PC-9 (cell line): ENCODE measurements at places on chromosomes 12 and 14. TPM values are rescaled to one million over a fixed set of nuclear protein-coding genes. Genes with fewer than 3 reads are reported as not detected.
A peak's percentile ranks its signal among the peaks of the same experiment; 100 is the strongest.

DNA sequence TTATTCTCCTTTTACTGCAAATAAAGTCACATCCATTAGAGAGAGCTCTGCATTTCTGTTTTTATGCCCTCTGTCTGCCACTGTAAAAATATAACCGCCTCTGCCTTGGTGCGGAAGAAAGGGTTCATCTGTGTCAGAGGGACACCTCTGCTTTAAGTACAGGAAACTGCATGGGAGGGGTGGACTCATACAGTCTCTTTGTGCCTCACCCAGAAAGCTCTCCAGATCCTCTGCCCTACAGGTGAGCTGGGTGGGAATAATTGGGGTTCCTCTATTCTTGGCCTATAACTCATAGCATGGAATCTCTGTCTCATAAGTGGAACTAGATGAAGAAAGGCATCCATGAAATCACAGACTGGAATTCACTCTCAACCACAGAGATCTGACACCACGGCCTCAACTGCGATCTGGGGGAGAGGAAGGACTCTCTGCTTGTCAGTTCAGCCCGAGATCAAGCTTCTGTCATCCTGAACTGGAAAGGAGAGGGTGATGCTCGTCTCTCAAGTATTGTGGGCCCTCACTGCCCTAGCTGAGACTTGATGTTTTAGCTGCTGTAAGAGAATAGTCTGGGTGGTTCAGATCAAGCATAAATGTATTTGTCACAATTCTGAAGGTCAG, 702.3 kb downstream of the TMEM121 start:
- H3K27ac ChIP-seq, result no peak overlapping the region
- H3K4me1 ChIP-seq, result no peaks in the 10 kb centered on the region
- H3K27me3 ChIP-seq, result peaks cover 12% of the 10 kb centered on the region; the same call in 1 of the 2 replicates
- no peak overlapping the region for H3K4me3 ChIP-seq

DNA sequence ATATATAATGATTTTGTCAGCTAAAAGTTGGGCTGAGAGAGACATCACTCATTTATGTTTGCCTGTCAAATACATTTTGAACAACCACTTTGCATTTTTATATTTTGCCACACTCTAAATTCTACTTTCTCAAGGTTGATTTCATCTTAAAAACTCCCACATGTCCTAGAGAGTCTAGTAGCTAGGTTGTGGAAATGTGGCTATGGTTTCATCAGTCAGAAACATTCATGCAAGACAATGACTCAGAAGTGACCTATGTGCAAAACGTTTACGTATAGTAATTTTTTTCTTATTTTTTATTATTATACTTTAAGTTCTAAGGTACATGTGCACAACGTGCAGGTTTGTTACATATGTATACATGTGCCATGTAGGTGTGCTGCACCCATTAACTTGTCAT, 27.4 kb upstream of the PRKD1 start:
- H3K4me1 ChIP-seq, result no peaks in the 10 kb centered on the region
- no peaks in the 10 kb centered on the region for H3K27me3 ChIP-seq
- no peak for DNase-seq
- no peak overlapping the region for H3K4me3 ChIP-seq
- H3K36me3 ChIP-seq, result no peaks in the 10 kb centered on the region
- no peak overlapping the region for H3K27ac ChIP-seq

GRCh38 chr12:72839696-72840095, 567.5 kb downstream of the TRHDE start:
- H3K4me3 ChIP-seq, result no peak overlapping the region
- H3K27me3 ChIP-seq, result no peaks in the 10 kb centered on the region
- no peak overlapping the region for H3K27ac ChIP-seq
- no peaks in the 10 kb centered on the region for H3K4me1 ChIP-seq
- no peak for DNase-seq

DNA sequence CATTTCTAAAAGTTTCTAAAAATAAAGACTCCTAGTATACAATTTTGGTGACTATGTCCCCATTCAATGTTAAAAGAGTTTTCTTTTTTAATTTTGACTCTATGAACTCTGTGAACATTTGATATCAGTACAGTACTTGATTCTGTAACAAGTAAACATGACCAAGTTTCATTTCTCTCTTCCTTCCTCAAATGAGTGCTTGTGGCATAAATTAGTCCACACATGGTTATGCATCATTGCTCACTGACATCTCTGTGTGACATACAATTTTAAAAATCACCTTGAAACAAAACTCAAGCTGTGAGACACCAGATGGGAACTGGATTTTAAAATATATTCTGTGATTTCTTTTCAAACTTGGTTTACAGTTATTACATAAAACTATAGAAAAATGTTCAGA, 253.9 kb upstream of the MDGA2 start:
- no peaks in the 10 kb centered on the region for H3K27me3 ChIP-seq
- H3K27ac ChIP-seq, result no peak overlapping the region
- no peaks in the 10 kb centered on the region for H3K36me3 ChIP-seq
- no peaks in the 10 kb centered on the region for H3K4me1 ChIP-seq

LRTM2 gene
- not detected in 2 replicates for total RNA-seq

AICDA gene
- not detected in 2 replicates for total RNA-seq

- peaks cover 10% of the 10 kb centered on the region; the same call in 1 of the 2 replicates for H3K4me1 ChIP-seq
- DNase-seq, result no peak
- no peak overlapping the region for H3K4me3 ChIP-seq
- H3K36me3 ChIP-seq, result no peaks in the 10 kb centered on the region
These were observed 13.1 kb downstream of the CBX5 start for GRCh38 chr12:54266852-54267251.

DNA sequence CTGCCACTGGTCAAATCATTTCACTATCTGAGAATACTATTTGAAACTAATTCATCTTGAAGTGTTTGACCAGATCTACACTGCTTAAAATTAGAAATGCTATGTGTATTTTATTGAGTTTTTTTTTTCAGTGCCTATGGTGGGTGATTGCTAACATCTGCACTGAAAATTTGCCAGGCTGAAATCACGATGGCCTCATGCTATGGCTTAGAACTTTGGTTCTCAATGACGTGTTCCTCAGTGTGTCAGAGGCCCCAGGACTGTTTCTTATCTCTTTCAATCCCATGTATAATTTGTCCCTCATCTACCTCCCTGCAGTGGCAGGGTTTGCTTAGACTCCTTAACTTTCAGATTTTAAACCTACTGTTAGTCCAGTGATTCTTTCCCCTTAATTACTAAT, 36.2 kb upstream of the NKX2-8 start:
- H3K27ac ChIP-seq, result no peak overlapping the region
- no peaks in the 10 kb centered on the region for H3K4me1 ChIP-seq
- H3K36me3 ChIP-seq, result no peaks in the 10 kb centered on the region
- H3K27me3 ChIP-seq, result no peaks in the 10 kb centered on the region

GRCh38 chr14:86770186-86770585, 1222.8 kb downstream of the GALC start:
- no peak overlapping the region for H3K4me3 ChIP-seq
- no peaks in the 10 kb centered on the region for H3K36me3 ChIP-seq
- no peaks in the 10 kb centered on the region for H3K4me1 ChIP-seq
- no peaks in the 10 kb centered on the region for H3K27me3 ChIP-seq

TOX4 gene
- 32.9 and 50.6 TPM in 2 replicates for total RNA-seq

- no peaks in the 10 kb centered on the region for H3K27me3 ChIP-seq
- no peak overlapping the region for H3K4me3 ChIP-seq
- DNase-seq, result no peak
- H3K36me3 ChIP-seq, result no peaks in the 10 kb centered on the region
- H3K4me1 ChIP-seq, result no peaks in the 10 kb centered on the region
- no peak overlapping the region for H3K27ac ChIP-seq
These were observed 257.7 kb downstream of the NAV3 start for GRCh38 chr12:78088391-78088832.

GRCh38 chr14:77088645-77089044, 9.4 kb upstream of the CIPC start:
- no peaks in the 10 kb centered on the region for H3K36me3 ChIP-seq
- H3K4me3 ChIP-seq, result peak overlapping the region; percentile 8; the same call in 1 of the 2 replicates
- H3K4me1 ChIP-seq, result peaks cover 38% of the 10 kb centered on the region
- H3K27ac ChIP-seq, result peak overlapping the region; percentile 65

ALDH6A1 gene
- total RNA-seq, result 53.1 and 54.5 TPM in 2 replicates

GRCh38 chr12:5110345-5110744, 66.7 kb downstream of the KCNA5 start:
- no peaks in the 10 kb centered on the region for H3K4me1 ChIP-seq
- no peaks in the 10 kb centered on the region for H3K27me3 ChIP-seq
- DNase-seq, result no peak

DNA sequence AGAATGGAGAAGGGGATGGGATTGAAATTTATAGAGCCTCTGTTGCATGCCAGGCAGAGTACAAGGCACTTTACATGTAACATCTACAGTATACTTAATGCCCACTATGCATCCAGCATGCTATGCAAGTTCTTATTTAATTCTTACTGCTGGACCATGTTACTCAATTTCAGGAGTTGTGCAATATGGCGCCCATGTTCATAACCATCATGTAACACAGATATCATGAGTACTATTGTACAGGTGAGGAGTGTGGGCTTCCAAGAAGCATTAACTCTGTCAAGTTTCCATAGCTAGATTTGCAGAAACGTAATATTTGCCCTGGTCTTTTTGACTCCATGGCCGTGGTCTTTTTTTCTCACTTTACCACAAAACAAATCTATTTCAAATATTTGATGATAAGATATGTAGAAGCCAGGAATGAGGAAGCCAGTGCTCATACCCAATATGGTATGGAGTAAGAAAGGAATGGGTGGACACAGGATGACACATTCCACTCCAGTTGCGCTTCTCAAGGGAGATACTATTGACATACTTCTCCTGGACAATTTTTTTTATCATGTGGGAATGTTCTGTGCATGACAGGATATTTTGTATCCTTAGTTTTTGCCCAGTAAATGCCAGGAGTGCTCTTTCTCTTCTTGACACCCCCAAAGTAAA, 191.8 kb downstream of the C12orf75 start:
- no peak overlapping the region for H3K4me3 ChIP-seq
- no peak overlapping the region for H3K27ac ChIP-seq
- DNase-seq, result peak; percentile 75
- no peaks in the 10 kb centered on the region for H3K36me3 ChIP-seq
- no peaks in the 10 kb centered on the region for H3K4me1 ChIP-seq
- no peaks in the 10 kb centered on the region for H3K27me3 ChIP-seq

DNA sequence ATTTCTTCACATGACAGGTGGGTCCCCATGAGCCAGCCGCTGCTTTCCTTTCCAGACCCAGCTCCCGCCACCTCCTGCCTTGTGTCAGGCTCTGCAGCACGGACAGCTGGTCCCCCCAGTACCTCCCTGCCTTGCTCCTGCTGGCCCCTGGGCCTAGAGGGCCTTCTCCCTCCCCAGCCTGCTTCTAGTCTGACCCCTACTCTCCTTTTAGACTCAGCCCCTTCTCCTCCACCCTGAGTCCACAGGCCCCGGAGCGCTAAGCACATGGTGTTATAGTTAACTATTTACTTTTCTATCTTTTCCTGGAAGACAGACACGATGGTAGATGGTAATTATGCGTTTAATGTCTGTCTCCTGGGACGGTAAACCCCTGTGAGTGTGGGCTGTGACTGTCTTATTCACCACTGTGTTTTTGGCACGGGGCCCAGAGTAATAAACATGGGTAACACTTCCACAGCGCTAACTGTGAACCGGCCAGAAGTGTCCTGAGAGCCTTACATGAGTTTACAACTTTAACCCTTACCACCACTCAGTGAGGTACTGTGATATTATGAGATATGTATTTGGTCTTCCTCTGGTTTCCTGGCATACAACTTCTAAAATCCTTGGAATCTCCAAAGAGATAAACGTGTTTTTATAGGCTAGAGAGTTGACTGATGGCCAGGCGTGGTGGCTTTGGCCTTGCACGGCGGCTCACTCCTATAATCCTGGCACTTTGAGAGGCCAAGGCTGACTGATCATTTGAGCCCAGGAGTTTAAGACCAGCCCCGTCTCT, 41.2 kb downstream of the DGLUCY start:
- H3K36me3 ChIP-seq, result no peaks in the 10 kb centered on the region
- H3K4me1 ChIP-seq, result no peaks in the 10 kb centered on the region
- no peaks in the 10 kb centered on the region for H3K27me3 ChIP-seq
- no peak for DNase-seq
- H3K4me3 ChIP-seq, result no peak overlapping the region

DNA sequence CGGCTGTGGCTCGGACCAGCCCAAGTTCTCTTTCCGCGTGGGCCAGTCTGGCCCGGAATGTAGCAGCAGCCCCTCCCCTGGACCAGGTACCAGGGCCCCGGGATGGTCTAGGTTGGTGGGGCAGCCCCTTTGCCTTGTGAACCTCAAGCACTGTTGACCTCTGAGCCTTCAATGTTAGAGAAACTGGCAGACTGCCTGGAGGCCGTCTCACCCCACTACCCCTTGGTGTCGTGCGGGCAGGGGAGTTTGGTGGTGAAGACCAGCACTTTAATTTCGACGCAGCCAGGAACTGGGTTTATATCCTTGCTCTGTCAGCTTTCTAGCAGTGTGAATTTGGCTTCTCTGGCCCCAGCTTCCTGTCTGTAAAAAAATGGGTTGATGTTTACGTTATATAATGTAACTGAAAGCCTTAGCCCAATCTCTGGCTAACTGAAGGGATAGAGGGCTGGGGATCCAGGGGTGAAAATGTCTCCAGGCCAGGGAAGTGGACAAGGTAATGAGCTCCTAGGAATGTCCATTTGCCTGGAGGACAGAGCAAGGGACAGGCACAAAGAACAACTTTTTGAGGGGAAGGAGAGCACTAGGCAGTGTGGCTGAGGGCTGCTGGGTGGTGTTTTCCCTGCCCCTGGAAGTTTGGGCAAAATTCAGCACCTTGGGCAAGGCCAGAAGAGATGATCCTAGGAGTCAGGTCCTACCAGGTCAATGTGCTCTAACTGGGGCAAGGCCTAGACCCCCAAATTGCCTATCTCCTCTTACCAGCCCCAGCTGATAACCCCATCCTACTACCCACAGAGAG, 11.4 kb downstream of the MCRS1 start:
- H3K4me1 ChIP-seq, result no peaks in the 10 kb centered on the region
- H3K27ac ChIP-seq, result no peak overlapping the region
- DNase-seq, result no peak

- H3K36me3 ChIP-seq, result no peaks in the 10 kb centered on the region
- H3K4me1 ChIP-seq, result peaks cover 35% of the 10 kb centered on the region
- no peaks in the 10 kb centered on the region for H3K27me3 ChIP-seq
These were observed 72.8 kb upstream of the IFNG-AS1 start for GRCh38 chr12:67916266-67916970.

ZNF219 gene
- total RNA-seq, result 23.0 and 25.3 TPM in 2 replicates

GLI1 gene
- total RNA-seq, result not detected in 2 replicates

DNA sequence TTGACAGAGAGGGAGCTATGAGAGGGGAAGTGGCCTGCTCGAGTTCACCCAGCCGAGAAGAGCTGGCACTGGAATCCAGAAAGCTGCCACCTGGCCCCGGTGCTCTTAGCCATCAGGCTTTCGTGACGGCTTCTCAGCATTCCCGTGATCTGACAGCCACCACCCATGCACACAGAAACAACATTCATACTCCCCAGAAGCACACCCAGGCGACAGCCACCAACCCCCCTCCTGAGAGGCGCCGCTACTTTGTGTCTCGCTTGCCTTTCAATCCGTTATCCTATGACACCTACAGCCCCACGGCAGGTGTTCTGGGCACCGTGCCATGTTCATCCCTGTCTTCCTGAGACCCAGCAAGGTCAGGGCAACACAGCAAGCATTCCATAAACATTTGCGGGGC, 31.4 kb downstream of the PSMC1 start:
- H3K4me3 ChIP-seq, result no peak overlapping the region
- no peak for DNase-seq
- no peaks in the 10 kb centered on the region for H3K4me1 ChIP-seq

MYL6B gene
- 120 and 121 TPM in 2 replicates for total RNA-seq

SLC25A21 gene
- total RNA-seq, result 0.38 and 3.2 TPM in 2 replicates

GRCh38 chr12:64265839-64266238, 43.7 kb upstream of the KICS2 start:
- no peaks in the 10 kb centered on the region for H3K27me3 ChIP-seq
- DNase-seq, result no peak
- no peaks in the 10 kb centered on the region for H3K36me3 ChIP-seq
